ENCODE measurements at places on chromosomes 4 and X.

- DNase-seq, result no peak
These were observed 28.5 kb upstream of the FGF2 start for GRCh38 chr4:122798101-122798500.

DNA sequence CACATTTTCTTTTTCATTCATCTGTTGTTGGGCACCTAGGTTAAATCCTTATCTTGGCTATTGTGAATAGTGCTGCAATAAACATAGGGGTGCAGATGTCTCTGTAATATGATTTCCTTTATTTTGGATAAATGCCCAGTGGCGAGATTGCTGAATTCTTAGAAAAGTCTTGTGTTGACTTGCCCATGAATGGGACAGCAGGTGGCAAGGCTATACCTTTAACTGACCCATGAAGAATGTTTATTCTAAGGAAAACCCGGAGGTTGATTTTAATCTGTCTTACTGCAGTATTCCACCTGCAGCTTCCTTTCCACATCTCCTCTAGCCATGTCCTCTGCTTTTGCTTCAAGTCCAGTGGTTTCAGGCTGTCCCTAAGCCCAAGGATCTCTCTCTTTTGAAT, 220.6 kb downstream of the SNCA start:
- no peak for DNase-seq

DNA sequence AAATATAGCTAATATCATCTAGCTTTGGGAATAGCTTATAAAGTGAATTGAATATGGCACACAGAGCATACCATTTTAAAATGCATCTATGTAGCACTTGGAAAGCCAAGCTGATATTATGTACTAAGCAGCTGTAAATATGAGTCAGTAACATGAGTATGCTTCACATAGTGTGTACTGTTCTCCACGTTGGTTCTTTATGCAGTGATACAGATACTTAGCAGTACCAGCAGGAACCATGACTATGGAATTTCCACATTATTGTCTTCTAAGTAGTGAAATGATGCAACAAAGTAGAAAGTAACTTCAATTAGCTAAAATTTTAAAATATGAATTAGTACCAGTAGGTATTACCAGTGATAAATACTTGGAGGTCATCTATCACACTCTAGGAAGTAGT, 320.1 kb downstream of the BMPR1B start:
- no peak for DNase-seq

DNA sequence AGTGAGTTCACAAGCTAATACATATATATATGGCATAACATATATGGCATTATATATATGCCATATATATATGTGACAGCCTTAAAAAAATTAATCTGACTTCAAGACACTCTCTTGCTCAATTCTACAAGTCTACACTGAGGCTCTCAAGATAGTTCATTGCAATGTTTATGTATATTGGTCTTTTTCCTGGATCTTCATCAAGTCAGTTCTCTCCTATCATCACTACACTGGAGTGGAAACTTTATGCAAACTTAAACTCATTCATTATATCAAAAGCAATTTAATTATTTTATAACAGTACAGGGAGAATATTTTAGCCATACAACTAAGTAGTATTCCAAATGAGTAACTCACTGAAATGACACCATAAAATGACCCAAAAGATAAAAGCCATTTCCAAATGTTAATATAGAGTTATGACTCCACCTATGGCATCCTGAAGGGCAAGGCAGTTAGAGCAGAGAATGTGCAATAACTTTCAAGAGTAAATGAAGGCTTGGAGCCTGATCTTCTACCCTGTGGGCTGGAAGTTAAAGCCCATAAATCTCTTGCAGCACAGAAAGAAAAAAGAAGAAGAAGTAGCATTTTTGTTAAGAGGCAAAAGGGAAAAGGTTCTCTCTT, 176.3 kb upstream of the SLIT2 start:
- DNase-seq, result no peak

GRCh38 chr4:10205223-10205622, 88.6 kb upstream of the WDR1 start:
- DNase-seq, result no peak

- no peak for DNase-seq
These were observed 1.8 kb upstream of the KDM6A start for GRCh38 chrX:44871114-44871645.

DNA sequence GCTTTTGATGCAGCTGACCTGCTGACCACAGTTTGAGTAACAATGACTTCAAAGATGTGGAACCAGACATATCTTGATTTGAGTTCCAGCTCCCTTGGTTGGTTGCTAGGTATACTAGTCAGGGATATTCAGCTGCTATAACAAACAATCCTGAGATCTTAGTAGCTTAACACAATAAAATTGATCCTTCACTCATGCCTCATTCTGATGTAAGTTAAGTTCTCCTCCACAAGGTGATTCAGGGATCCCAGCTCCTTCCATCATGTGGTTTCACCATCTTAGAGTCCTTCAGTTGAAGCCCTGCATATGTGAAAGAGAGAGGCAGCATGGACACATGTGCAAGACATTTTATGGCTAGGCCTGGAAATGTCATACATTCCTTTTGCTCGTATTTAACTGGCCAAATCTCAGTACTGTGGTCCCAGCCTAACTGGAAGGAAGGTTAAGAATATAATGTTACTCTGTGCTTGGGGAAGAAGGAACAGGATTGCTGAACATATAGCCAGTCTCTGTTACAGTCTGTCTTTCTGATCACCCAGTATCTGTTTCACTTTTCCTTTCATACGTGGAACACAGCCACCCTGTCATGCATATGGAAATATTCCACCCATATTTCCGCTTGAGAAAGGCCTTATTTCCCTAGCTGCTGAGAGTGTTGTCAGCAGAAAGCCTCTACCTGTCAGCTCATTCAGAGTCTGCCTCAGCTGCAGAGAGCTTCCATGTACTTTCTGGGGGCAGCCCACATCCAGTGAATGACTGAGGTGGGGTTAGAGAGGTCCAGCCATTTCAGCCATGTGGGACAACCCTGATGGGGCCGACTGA, 7.1 kb downstream of the SMIM9 start:
- no peak for DNase-seq

DNA sequence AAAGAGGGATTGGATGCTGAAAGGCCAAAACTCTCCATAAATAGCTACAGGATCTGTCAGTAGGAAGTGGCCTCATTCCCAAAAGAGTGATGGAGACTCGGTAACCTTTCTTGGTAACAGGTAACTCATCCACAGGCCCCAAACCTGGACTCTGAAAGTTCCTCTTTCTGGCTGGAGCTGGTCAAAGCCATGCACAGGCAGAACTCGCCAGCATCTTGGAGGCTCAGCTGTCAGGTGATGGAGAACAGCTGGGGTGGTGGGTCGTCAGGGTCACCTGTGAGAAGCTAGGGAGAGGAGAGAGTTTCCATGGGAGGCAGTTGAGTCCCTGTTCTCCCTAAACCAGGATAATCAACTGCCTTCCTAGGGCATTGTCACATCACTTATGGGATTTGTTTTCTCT, 354.3 kb upstream of the GATB start:
- DNase-seq, result no peak

- DNase-seq, result no peak
These were observed 49.0 kb upstream of the SLC16A2 start for GRCh38 chrX:74372272-74372671.

DNA sequence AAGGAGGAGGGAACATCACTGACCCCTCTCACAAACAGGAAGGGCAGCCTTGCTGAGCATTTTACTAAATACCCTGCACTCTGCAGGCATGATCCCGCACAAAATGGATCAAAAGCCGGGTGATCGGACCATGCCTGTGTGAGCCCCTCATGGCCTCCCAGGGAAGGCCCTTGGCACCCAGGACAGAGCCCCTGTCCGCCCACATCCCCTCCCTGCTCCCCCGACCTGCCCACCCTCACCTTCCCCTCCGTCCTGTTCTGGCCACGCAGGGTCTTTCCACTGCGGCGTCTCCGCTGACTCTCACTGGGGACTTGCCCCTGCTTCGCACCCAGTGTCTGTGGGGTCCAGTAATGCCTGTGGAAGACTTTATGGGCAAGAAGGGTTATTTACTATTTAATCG, 105.0 kb downstream of the HMX1 start:
- DNase-seq, result no peak

GRCh38 chrX:9586992-9587392, 122.1 kb downstream of the TBL1X start:
- DNase-seq, result no peak

- DNase-seq, result no peak
These were observed 13.9 kb upstream of the DCK start for GRCh38 chr4:70979445-70980008.

DNA sequence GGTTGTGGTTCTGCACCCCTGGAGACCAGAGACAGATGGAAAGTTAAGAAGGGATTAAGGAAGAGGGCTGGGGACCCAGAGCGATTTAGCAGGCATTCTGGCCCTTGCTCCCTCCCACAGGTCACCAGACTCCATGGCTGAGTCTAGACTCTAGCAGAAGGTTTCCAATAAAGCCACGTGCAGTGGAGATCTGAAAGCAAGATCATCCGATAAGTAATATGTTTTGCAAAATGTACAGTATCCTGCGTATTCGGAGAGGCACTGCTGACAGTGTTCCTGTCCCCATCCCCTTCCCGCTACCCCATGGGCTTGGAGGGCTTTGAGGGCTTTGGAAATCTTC, 531 bp upstream of the GPRIN3 start:
- DNase-seq, result no peak

DNA sequence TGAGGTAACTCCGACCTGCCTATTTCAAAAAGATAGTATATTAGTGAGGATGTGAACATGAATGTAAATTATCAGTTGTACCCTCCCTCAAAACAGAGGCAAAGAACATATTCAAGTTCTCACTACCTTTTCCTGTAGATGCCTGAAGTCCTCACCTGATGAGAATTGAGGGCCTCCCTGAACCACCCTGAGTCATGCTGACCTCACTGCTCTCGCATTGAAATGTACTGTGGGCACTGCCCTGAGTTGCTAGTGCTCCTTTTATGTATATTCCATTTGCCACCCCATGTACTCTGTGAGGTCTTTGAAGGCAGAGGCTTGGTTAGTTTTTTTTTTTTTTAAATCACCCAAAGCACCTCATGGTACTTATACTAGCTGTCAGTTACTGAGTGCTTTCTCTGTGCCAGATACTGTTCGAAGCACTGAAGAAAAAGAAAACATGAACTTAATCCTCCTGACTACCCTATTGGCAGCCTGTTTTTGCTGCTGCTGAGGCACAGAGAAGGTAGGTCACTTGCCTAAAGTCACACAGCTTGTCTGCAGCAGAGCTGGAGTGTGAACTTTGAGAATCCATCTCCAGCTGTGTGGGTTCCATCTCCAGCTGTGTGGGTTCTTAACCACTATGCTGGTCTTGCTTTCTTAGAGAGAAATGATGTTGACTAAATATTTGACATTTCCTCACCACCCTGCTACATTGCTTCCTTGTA, 253.1 kb upstream of the GPC4 start:
- no peak for DNase-seq

DNA sequence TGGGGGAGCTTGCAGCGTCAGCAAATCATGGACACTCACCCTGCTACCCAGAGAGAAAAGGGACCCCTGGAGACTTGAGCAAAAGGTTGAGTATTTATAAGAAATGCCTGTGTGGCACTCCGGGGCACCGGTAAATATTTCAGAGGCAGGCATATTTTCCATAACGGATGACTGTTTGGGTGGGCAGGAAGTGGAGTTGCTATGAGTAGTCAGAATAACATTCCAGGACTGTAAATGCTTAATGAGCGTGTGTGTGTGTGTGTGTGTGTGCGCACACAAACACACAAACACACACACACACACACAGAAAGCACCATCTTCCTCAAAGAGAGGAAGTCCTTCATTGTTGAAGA, 74.6 kb downstream of the MXRA5 start:
- no peak for DNase-seq

GRCh38 chr4:25180524-25181131, 20.4 kb upstream of the SEPSECS start:
- no peak for DNase-seq

GRCh38 chr4:122898370-122899150, 23.8 kb downstream of the NUDT6 start:
- no peak for DNase-seq

- DNase-seq, result no peak
These were observed 13.0 kb upstream of the LEF1 start for GRCh38 chr4:108181704-108182103.

- no peak for DNase-seq
These were observed 2267.9 kb upstream of the AGA start for GRCh38 chr4:179709961-179710624.

DNA sequence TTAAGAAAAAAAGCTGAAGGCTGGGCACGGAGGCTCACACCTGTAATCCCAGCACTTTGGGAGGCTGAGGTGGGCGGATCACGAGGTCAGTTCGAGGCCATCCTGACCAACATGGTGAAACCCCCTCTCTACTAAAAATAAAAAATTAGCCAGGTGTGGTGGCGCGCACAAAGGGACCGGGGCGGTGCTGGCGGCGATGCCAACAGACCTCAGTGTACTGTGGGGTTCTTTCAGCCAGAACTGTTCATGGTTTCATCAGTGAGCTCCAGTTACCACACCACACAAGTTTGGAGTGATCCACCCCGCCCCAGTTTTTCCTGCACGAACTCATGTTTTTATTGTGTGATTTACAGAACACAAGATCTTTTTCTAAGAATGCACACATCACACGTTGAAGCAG, 21.2 kb upstream of the IRAK1 start:
- no peak for DNase-seq

- no peak for DNase-seq
These were observed 29.8 kb downstream of the DCAF8L2 start for GRCh38 chrX:27619975-27620374.

DNA sequence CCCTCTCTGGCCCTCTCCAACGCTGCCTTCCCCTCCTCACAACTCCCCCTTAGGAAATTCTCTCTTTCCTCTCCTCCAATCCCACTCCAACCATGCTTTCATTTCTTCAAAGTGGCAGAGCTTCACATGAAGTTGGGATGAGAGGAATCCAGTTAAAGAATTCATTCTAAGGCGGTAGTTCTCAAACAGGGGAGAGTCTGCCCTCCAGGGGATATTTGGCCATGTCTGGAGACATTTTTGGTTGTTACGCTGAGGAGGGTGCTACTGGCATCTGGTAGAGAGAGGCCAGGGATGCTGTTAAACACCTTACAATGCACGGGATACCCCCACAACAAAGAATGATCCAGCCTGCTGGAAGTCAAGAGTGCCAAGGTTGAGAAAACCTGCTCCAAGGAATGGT, 40.5 kb upstream of the PHKA2 start:
- no peak for DNase-seq

GRCh38 chrX:118239913-118240698, 105.8 kb upstream of the WDR44 start:
- DNase-seq, result no peak

DNA sequence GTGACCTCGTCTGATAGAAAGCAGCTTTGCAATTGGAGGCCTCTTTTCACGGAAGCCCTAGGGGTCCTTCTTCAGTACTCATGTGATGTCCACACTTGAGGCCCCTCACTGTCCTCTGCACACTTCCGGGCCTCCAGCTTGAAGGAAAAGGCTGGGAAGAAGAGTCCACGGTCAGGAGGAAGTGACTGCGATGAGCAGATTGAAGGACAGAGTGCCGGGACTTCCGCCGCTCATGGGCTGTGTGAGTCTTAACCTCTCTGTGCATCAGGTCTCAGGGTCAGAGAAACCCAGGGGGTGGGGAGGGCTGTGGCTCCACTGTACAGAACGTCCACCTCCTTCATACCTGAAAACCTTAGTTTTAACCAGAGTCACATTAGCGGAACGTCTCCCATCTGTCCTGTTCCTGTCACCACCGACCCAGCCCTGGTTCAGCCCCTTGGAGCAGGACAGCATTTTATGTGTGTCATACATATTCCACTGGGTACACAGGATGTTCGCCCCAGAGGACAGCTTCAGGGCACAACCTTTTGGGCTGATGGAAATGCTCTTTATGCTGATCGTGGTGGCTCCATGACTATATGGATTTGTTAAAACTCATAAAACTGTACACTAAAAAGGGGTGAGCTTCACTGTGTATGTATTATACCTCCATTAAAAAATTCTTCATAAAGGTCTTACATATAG, 51.0 kb upstream of the SORCS2 start:
- no peak for DNase-seq

- no peak for DNase-seq
These were observed 7.0 kb upstream of the LETM1 start for GRCh38 chr4:1862961-1863296.

Measured in GM12892 (cell line).